ENCODE measurements at places on chromosomes 5 and 9.

DNA sequence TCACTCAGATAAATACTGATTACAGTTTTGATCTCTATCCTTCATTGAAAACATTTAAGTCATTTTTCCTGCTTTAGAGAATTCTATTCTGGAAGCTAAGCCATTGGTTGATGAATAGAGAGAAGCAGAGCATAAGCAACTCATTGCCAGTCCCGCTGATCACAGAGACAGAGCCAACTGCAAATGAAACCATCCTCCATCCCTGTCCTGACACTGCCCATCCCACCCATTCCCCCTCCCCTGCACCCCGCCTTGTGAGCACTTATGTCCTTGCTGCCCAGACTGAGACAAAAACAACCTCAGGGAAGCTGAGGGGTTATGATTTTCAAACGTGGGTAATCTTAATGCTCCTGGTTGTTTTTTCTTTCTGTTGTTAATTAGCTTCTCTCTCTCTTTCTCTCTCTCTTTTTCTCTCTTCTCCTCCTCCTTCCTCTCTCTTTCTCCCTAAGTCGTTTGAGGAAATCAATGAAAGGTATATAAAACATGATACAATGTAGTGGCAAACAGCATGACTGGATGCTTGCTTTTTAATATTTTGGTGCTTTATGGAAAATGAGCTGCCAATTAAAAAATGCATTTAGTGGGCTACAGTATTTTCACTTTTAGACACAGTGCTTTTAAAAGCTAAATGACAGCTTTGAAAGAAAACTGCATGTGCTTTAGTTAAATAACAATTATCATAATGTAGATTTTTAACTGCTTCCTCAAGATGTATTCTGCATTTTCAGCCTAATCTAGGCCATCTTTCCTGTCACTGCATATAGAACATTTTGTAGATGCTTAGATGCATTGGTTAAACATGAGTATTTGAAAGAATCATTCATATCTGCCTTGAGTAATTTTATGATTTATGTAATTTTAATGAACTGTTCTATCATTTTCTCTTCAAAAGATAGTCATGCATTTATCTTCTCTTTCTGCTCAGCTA is 57.3 kb downstream of the CMYA5 start:
- DNase-seq = no peak

DNA sequence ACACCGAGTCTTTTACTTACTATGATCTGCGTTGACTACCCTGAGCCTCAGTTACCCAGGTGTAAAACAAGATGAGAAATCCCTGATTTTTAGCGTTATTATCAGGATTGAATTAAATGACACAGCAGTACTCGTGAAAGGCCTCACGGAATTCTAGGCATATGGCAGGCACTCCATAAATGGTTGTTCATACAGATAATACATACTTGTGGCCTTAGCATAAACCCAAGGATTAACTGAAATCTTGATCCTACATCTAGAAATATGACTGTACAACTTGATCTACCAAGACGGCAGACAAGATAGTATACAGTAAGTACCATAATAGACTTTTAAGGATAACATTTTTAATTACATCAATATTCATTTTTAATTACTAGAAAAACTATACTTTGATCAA is 409.8 kb downstream of the BNC2 start:
- no peak for DNase-seq

DNA sequence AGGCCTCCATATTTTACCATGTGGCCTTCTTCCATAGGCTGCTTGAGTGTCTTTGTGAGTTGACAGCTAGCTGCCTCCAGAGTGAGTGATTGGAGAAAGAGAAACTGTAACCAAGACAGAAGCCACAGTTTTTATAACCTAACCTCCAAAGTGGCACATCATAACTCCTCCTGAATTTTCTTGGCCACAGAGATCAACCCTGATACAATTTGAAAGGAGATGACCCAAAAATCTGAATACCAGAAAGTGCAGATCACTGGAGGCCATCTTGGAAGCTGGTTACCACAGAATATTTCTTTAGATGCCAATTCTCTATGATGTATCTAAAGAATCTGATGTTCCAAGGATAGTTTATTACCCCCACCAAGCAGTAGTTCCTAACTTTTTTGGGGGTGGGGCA is 254.3 kb upstream of the PDE4D start:
- no peak for DNase-seq

DNA sequence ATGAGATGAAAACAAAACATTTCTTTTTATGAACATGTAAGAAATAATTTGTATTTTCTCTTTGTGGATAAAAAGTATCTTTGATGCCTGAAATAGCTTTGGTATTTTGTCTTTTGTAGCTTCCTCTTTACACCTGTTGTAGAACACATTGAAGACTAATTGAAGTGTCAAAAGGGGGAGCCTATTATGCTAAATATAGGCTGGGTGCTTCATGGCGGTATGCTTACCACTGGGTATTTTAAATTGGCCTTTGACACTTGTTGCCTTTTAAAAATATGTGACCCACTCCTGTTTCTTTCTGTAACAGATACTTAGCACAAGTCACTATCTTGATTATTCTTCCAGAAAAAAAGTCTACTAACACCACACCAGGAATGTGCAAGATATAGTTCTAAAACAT is 226.4 kb downstream of the KIAA0825 start:
- DNase-seq = no peak

- DNase-seq = no peak
These were observed 15.0 kb upstream of the TMEM161B start for GRCh38 chr5:88283690-88284089.

DNA sequence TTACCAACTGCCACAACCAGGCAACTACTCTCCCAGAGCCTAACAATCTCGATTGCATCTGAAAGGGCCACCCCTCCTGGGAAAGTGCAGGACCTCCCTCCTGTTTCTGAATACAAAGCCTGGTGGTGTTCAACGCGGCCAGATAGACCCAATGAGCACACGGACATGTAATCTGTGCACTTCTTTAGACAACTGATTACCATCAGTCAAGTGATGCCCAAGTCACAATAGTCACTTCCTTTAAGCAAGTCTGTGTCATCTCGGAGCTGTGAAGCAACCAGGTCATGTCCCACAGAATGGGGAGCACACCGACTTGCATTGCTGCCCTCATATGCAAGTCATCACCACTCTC is 739 bp downstream of the C9orf72 start:
- no peak for DNase-seq

DNA sequence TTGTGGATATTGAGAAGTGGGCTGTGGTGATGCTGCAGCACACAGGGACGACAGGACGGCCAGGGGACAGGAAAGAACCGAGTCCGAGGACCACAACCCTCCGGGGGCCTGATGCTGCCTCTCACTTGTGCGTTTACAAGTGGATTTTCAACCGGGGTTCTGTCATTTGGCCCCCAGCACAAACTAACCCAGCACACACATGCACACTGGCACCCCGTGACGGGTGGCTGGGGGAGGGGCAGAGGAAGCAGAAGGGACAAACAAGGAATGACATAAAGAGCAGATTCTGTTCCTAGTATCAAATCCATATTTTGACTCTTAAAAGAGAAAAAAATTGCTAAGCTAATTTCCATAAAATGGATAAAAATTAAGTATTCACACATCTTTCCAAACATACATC is 18.3 kb upstream of the ZFYVE16 start:
- no peak for DNase-seq

DNA sequence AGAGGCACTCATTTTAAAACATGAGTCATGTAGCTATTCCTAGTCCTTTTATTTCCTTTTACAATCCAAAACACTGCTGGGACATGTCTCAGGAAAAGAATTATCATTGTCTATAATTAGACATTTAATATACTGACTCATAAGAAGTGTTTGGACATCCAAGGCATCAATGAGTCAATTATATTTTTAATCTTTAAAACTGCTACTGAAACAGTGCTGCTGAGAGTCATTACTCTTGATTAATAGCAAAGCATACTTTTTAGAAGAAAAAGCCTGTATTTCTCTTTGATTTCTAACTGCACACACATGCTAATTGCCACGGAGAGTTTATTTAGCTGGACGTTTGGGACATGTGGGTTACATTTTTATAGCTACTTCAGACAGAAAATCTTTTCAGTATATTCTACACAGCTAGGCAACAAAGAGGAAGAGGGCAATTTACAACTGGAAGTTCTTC is 1249.0 kb upstream of the CDH18 start:
- DNase-seq = no peak

Data from stimulated activated CD8-positive, alpha-beta memory T cell treated with anti-CD3 and anti-CD28 coated beads, Interleukin-4, amount 100 ng/mL, for 1 hour (primary cell).